ENCODE measurements at places on chromosomes 16 and 17.

- DNase-seq, result no peak
Observed at GRCh38 chr16:67538666-67539101, 10.1 kb downstream of the RIPOR1 start.

DNA sequence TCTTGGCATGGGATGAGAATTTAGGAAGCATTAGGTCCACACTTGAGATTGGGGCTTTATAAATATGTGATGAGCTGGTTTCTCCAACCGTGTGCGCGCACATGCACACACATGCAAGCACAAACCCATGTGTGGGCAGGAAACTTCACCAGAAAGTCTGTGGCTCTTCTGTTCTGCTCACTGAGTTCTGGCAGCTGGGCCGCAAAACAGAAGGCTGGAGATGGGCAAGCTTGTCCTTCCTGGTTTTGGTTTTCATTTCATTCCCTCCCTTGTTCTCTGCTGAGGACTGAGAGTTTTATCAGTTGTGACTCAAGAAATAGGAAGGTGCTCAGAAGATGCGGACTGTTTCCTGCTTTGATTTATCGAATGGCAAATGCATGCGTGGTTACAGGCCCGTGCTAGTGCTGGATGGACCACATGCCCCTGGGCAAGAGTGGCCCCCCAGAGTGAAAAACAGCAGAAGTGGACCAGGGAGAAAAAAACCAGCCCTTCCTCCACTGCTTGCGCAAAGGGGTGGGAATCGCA, 14.1 kb downstream of the MAP3K14 start:
- DNase-seq, result no peak

GRCh38 chr17:76246080-76247066, 6.1 kb upstream of the RNF157 start:
- no peak for DNase-seq

GRCh38 chr16:30053376-30054015, 12.1 kb upstream of the ALDOA start:
- DNase-seq, result no peak

DNA sequence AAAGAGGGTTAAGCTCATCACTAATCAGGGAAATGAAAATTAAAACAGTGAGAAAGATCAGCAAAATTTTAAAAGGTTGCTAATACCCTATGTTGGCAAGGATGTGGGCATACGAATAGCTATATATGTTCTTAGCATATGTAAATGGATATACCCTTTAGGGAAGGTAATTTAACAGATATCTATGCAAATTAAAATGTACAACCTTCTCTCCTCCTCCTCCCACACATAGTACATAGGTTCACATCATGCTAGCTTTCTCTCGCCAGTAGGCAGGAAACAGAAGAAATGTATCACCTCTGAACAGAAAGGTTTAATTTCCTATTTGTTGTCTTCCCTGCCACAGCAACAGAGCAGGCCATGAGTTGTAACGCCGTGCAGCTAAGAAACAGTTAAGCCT, 103.8 kb downstream of the CDYL2 start:
- DNase-seq, result no peak

GRCh38 chr17:47207143-47208067, 1.7 kb upstream of the MYL4 start:
- no peak for DNase-seq

DNA sequence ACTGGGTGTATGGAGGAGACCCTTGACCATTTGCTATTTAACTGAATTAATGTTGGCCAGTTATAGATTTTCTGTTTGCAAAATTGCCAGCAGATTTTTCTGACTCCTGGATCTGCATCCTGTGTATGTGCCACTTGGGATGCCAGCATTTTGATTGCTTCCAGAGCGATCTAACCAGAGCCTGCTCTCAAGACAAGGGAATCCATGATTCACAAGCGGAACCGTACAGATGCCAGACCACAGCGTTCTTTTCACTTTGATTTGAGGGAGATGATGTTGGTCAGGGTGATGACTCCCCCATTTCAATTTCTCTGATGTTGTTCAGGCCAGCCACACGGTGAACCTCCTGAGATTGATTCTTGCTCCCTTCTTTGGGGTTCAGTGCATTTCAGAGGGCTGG, 228.7 kb downstream of the CDH13 start:
- DNase-seq, result peak; percentile 71

DNA sequence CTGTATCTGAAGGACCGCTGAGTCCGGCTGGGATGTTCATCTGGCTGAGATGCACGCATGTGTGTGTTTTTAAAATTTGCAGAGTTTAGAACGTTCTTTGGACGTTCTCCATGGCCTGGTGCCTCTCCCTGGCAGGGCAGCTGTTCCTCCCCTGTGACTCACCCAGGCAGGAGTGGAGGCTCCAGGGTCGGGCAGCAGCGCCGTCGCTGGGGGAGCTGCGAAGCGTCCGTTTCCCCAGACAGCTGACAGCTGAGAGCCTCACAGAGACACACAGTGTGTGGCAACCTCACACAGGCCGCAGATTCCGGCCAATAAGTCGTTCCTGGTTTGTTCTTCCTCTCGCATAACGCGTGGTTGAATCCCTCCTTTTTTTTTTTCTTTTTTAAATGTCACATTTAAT, 80.6 kb downstream of the OR1D5 start:
- peak; percentile 54 for DNase-seq

- DNase-seq, result no peak
Observed at GRCh38 chr16:84179612-84180320, 7.1 kb downstream of the TAF1C start.

GRCh38 chr16:743794-744500, 3.1 kb upstream of the CIAO3 start:
- DNase-seq, result no peak

DNA sequence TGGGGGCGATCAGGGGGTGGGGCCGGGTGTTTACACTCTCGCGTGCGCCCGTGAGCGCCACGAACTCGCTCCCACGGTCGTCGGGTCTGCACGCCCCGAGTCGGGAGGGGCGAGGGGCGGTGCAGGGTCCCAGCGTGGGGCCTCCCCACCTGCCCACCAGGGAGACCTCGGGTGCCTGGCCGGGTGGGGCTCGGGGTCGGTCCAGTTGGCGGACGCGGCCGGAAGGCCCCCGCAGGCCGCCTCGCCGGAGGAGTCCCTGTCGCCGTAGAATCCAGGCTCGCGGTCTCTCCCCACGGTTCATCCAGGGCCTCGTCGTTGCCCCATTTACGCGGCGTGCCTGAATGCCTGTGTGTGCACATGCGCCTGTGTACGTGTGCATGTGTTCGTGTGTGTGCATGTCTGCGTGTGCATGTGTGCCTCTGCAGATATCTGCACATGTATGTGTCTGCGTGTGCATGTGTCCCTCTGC, 510 bp upstream of the RAB40B start:
- no peak for DNase-seq

DNA sequence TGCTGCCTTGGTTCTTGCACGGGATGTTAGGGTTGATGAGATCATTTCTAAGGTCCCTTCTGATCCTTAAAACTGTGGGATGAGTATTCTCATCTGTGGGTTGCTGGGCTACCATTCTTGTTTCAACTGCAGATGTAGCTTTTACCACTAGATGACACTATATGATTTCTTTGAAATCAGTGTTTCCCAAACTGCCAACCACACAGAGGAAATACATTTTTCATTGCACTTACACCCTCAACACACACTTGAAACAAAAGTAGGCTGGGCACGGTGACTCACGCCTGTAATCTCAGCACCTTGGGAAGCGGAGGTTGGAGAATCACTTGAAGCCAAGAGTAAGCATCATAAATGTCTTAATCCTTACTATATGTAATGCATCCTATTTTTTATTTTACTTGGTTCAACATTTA, 15.3 kb downstream of the LCMT1 start:
- peak; percentile 42 for DNase-seq

- DNase-seq, result no peak
Observed at GRCh38 chr17:69651921-69652320, 237.4 kb downstream of the MAP2K6 start.

- no peak for DNase-seq
Observed at GRCh38 chr17:3636908-3637373, 381 bp downstream of the CTNS start.

DNA sequence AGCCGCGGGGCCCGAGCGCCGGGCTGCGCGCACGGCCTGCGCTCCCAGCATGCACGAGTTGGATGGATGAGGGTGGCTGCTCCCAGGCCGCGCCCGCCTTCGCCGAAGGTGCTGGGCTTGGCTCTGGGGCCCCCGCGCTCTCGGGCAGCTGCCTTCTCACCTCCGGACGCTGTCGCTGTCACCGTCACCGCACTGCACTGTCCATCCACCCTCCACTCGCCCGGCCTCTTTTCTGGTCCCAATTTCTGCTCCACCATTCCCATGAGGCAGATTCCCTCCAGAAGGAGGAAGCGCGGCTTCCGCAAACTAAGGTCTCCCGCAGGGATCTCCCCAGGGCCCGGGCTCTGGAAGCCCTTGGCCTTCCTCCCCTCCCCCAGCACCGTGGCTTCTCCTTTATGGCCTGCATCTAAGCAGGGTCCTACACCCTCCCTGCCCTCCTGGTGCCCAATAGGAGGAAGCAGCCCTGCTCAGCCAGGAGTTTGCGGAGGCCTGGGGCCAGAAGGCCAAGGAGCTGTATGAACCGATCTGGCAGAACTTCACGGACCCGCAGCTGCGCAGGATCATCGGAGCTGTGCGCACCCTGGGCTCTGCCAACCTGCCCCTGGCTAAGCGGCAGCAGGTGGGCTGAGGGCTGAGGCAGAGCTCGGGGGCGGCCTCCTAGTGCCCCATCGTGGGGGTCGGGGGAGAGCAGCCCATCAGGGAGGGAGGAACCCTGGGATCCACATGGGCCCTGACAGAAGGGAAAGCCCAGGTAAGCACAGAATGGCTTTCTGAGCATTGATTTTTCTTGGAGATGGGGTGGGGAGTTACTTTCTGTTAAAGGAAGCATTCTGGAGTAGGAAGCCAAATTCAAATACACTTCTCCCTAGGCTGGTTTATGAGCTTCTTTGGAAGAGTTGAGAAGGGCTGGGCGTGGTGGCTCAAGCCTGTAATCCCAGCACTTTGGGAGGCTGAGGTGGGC, 899 bp downstream of the ACE start:
- no peak for DNase-seq

DNA sequence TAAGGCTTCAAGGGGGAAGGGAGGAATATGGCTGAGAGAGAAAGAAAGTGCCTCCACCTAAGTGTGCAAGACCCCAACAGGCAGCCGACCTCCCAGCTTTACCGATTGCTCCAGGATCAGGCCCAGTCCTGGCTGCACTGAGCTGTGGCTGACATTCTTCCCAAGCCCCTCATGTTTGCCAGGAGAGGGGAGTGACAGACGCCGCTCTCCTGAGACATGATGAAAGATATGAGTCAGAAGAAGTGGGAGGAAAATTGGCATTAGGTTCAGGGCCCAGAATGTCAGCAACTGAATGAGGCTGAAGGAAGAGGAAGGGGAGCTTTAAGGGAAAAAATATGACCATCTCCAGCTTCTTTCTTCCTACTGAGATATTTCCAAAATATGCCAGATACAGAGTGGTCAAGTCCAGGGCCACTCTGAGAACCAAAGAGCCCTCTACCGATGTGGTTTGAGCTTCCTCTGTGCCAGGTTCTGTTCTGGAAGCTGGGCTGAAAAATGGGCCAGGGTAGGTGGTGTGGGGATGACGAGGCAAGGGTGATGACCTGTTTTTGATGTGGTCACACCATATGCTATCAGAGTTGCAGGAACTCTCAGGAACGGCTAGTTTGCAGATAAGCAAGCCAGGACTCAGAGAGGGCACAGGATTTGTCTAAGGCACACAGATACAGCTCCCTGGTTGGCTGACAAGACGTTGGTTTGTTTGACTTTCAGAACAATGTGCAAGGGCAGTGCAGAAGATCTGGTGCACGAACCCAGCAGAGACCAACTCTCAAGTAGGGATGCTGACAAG, 176.7 kb downstream of the SOX9 start:
- DNase-seq, result no peak

DNA sequence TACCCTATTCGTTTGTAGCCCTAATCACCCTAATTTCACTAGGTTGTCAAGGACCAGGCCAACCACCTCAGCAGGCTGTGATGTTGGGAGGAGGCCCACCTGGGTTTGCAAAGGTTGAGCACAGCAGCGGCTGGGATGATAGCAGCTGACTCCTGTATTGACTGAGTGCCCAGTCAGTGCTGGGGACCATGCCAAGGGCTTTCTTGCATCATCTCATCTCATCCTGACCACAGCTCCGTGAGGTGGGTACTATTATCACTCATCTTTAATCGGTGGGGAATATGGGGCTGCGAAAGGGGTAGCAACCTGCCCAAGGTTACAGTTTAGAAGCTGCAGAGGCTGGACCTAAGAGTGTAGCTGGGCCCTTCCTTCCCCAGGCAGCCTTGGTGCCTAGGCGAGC, 11.7 kb downstream of the ATPAF2 start:
- DNase-seq, result no peak

DNA sequence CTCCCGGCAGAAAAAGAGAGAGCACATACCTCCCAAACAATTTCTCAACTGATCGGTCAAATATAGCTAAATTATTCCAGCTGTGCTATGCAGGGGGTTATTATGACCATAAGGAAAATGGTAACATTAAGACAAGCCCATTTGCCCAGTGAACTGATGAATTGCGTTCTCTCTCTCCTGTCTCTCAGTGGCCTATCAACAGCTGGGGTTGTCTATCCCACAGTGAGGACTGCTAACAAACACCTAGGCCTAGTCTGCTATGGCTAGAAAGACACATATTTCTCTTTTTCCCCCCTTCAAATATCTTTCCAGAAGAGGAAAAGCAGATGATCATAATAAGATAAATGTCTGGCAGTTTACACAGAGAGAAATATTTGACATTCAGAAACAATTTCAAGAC, 263.8 kb upstream of the ELAC2 start:
- DNase-seq, result no peak

GRCh38 chr17:53687324-53687723, 135.4 kb upstream of the KIF2B start:
- no peak for DNase-seq

DNA sequence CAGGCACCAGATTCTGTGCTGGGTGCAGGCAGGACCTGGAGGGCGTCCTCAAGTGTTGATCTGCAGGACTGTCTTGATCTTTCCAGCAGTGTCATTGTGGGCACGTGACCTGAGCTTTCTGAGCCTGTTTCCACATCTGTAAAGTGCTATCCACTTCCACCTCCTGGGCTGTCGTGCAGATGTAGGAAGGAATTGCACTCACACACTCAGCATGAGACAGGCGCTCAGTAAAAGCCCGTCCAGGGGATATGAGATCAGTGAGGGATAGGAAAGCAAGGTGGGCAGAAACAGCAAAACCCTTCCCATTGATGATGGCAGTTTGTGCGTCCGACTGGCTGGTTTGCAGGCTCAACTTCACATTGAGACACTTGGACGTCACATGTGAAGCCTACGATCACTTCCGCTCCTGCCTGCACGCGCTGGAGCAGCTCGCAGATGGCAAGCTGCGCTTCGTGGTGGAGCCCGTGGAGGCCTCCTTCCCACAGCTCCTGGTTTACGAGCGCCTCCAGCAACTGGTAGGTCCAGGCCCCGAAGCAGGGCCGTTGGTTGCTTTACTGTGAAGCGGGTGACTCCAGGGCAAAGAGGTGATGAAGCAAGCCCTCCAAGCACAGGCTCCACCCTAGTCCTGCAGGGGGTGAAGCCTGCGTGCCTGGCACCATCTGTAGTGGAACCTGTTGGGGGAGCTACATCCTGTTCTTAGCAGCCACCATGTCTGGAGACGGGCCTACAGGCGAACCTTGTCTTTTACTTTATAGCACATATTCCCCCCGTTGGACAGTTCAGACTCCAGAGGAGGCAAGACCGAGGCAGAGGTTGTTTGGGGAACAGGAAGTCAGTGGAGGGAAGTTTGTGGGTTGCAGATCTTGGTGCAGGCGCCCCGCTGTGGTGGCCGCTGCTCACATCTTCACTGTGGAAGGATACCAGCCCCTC, 23.0 kb downstream of the METTL22 start:
- no peak for DNase-seq

All from GM04503 (cell line).